ENCODE measurements at places on chromosomes 3 and 15.

- DNase-seq = no peak
Measured at GRCh38 chr3:197686899-197687298, 49.8 kb downstream of the RUBCN start.

GRCh38 chr3:39101022-39101689 lies 6.3 kb downstream of the GORASP1 start:
- DNase-seq = peak; percentile 30

DNA sequence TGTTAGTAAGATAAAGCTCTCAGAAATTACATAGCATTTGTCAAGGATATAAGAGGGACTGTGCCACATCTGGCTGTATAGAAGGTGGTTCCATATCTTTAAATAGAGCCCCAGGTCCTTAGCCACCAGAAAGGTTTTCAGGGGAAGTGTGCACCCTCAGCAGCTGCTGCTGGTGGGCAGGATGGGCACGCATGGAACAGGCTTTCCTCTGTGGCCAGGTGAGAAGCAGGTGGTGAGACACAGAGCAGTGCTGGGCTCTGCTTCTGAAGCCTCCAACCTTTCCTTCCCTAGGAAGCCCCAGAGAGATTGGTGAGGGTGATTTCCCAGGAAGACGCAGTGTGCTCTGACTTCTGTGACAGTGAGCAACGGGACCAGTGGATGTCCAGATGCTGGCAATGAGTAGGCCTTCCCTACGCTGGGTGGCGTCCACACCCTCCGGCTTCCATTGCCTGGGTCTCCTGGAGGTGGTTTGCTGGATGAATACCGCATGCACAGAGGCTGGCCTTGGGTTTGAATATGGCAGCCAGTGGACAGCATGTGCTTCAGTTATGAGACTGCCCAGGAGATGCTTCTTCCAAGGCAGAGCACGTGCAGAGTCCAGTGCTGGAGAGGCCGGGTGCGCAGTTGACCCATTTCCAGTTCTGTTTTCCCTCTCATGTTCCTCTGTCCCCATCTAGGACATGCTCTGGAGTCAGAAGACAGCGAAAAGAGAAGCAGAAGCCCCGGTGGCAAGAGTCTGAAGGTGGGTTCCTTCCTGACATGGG lies 52.7 kb upstream of the POLG start:
- DNase-seq = no peak

DNA sequence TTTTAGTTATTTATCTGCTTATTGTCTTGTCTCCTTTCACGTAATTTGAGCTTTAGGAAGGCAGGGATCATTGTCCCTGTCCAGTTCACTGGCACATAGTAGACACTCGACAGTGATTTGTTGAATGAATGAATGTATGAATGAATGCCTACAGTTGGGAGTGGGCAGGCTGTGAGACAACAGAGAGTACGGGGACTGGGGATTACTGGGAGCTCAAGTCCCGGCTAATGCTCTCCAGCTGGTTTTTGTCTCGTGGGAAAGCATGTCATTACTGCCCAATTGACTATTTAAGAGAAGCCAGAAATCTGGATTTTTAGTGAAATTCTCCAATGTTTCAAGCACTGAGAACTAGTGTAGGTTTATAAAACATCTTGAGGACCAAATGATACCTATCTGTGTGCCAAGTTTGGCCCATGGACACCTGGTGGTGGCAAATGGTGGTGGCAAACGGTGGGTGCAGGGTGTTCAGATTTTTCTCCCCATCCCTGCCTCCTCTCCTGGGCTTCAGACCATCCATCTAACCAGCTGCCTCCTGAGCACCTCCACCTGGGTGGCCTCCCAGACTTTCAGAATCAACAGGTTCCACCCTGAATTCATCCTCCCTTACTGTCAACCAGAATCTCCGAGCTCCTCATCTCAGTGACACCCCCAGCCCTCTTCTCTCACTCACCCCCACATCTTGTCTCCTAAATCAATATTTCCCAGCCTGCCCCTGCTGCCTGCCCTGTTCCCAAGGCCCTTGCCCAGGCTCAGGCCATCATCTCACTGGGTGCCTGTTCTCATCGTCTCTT lies 36.2 kb upstream of the TRH start:
- DNase-seq = no peak

GRCh38 chr15:46277451-46277850 lies 642.6 kb downstream of the SQOR start:
- DNase-seq = no peak
